ENCODE measurements at places on chromosomes 13 and 19.

- DNase-seq: peak; percentile 91
Observed at GRCh38 chr19:48310227-48310626, 15.1 kb upstream of the EMP3 start.

DNA sequence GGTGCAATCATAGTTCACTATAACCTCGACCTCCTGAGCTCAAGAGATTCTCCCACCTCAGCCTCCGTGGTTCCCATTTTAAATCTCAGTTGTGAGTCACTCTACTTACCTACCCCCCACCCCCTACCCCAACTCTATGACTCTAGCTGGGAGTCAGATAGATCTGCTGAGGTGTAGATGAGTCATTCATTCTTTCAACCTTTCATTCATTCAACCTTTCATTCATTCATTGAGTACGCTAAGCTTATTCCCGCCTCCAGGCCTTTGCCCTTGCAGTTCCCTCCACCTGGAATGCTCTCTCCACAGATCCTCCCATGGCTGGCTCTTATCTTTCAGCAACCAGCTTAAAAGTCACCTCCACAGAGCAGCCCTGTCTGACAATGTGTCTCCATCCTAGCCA lies 1.1 kb upstream of the MAST1 start:
- no peak for DNase-seq

DNA sequence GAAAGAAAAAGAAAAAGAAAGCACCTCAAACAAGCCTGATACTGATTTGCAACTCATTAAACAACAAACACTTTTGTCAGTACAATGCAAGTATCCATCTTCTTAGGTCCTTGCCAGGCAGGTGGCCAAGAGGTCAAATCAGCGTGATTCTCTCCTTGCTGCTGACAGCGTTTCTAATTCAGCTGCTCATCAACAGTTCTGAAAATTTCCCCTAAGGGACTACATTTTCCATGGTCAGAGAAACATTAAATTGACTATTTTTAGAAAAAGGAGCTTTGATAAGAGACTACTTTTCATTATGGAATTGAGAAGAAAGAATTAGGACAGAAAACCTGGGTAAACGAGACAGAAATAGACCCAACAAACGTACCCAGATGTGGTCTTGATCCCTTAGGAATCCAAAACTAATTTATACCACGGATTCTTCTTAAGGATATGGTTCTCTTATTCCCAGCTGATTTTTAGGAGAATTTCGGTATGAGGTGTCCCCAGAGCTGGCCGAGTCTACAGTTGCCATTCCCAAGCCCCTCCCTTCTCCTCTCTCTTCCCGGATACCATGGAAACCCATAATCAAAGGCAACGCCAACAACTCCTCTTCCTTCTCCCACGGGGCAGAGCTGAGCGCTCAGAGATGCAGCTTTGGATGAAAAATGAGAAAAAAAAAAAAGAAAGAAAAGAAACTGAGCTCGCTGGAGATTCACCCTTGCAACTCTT lies 29.5 kb upstream of the CEBPG start:
- DNase-seq: no peak

GRCh38 chr19:9847087-9847671 lies 12.1 kb downstream of the PIN1 start:
- DNase-seq: peak; percentile 31

DNA sequence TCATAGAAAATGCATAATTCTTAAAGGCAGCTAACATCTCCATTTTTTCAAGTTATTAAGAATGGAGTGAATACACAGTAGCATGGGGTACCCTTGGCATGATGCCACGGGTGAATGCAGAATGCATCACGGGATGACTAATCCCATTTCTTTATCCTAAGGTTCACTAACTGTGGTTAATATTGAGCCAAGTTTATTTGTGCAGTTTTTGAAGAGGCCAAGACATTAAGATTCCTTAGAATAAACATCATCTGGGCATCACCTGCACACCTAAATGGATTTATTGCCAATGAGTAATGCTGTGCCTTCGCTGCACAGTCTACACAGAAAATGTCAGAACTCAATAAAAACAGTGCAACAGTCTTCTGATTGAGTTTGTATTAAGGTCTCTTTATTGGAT lies 333.1 kb downstream of the GPC6 start:
- no peak for DNase-seq

DNA sequence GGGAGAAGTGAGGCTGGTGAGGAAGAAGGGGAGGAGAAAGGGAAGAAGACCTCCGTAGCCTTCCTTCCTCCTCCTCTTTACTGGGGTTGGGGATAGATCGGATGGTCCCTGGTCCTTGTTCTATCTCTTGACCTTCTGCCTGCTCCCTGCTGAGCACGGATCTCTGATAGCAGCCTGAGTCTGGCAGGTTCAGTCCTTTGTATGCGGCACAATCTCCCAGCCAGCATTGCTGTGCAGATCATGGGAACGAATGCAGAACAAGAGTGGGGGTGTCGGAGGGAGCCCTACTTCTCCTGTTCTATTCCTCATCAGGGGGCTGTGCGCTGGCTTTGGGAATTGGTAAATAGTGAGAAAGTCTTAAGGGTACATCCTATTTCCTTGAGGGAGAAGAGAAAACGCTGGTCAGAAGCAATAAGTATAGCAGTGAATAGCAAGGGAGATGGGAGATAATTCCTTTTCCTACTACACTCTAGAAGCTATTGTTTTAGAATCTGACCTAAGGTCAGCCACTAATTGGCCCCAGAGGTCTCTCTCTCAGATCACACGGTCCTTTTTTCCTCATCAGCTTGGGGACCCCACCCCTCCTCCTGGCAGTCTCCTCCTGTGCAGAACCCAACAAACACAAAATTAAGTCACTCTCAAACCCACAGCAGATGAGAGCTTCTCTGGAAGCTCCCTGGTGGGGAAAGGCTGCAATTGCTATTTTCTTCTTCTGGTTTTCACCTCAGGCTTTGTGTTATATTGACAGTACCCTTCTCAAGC lies 41.0 kb downstream of the KL start:
- DNase-seq: peak; percentile 21

GRCh38 chr19:23116802-23117571 lies at the start of gene ZNF730:
TSS of gene ZNF730 (plus strand) at chr19:23117025. CDS start at chr19:23117174, 149 bp downstream.
- DNase-seq: peak; percentile 57

GRCh38 chr19:14704450-14704849 lies 14.6 kb downstream of the ZNF333 start:
- no peak for DNase-seq

- no peak for DNase-seq
Observed at GRCh38 chr13:46778095-46778494, 18.9 kb downstream of the ESD start.

GRCh38 chr19:15623711-15624318 lies 8.8 kb downstream of the CYP4F8 start:
- no peak for DNase-seq

DNA sequence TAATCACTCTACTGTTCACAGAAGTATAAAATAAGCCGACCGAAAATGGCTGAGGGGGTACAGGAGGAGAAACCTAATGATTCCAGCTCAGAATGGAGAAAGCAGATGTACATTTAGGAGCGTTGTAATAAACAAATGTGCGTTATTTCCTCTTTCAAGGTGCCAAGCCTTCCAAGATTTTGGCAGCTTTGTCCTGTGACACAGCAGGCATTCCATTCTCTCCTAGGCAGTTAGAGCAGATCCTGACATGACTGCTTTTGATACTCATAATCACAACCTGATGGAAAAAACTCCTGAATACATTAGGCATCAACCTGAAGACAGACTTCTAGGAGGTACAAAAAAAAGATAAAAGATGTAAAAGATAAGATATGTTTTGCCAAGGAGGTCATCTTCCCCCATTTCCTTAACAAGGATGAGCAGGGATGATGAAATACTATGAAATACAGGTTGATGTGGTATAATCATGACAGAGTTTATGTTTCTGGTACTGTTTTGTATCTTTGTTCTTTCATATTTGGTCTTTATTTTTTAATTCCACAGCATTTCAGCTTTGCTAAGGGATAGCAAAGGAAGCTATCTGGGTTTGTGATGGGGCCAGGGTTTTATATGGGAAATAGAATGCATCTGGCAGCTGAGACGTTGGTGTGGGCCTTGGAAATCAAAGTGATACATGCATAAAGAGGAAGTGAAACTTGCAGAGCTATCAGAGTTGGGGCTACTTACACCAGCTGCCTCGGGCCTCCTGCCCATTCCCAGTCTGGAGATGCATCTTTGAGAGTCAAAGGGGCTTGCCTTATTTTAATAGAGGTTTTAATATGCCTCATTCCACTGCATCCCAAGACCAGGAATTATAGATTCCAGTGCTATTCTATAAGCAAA lies 222.5 kb downstream of the OXGR1 start:
- no peak for DNase-seq

DNA sequence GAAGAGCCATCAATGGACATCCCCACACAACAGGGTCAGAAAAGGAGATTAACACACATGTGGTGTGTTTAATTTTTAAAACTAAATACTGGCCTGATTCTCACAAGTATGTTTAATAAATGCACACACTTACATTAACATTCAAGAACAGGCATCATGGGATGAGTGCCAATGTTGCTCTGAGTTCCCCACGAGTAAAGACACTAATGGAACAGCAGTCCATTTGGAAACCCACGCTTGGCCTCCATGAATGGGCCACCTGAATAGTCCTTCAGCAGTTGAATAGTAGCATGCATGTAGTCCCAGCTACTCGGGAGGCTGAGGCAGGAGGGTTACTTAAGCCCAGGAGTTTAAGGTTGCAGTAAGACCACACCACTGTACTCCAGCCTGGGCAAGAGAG lies 195.2 kb upstream of the IPO5 start:
- DNase-seq: no peak

GRCh38 chr13:44667943-44668342 lies 91.8 kb upstream of the TSC22D1 start:
- peak; percentile 62 for DNase-seq

- no peak for DNase-seq
Observed at GRCh38 chr19:50551715-50552187, 16.5 kb downstream of the LRRC4B start.

GRCh38 chr19:13153569-13154240 lies 3.5 kb downstream of the IER2 start:
- no peak for DNase-seq

Measured in dermis microvascular lymphatic vessel endothelial cell (primary cell).